Cortex of kidney (tissue), 1 donor: ENCODE measurements at places on chromosomes 16 and 17.

DNA sequence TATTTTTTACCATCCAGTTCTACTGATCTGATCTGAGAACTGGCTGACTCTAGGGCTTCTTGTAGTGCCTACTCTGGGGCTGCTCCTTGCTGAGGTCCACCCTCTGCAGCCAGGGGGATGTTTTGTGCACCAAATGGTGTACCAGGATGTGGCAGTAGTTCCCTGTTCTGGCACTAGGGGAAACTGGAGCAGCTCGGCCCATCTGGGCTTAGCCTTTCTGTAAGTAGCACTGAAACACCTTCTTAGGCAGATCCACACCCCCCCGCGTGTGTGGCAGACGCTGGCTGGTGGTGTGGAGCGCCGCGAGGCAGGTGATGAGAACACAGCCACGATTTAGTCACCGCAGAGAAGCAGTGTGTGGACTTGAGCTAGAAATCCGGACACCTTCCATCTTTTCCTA is 17.0 kb downstream of the DUSP14 start:
- DNase-seq: no peak

- DNase-seq: no peak
Measured at GRCh38 chr17:37273409-37274051, 102.3 kb upstream of the C17orf78 start.

- DNase-seq: no peak
Measured at GRCh38 chr16:27080895-27081294, 14.2 kb downstream of the C16orf82 start.

DNA sequence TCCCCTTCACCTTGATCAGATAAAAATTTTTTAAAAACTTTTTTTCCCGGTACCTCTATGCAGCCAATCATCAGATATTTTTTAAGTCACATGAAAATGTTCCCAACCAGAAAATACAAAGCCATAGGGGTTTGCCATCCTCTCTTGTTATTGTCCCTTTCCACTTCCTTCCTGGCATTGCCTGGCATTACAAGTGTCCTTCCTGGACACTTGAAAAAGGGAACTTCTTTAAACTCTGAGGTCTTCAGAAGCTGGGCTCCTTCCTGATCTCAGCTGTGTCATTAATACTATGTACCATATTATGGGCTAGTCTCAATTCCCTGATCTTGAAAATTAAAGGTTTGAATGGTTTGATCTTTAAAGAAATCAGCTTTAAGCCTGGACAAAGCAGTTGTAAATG is 64.9 kb downstream of the TEX14 start:
- DNase-seq: no peak

DNA sequence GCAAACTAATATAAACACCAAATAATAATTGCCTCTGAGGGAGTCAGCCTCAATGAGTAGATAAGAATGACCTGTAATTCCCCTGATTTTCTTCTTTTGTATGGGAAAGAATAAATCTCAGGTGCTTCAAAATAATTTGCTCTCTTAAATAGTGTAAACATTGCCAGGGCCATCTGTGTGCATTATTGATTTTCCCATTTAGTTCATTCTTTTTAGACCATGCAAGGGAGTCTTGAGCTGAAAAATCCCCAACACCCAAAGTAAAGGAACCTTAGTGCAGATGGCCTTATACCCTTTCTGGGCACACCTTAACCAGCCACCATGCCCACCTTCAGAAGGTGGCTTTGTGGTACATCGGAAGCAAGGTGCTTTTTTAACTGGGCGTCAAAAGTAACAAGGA is 267.2 kb downstream of the TMEM114 start:
- no peak for DNase-seq

DNA sequence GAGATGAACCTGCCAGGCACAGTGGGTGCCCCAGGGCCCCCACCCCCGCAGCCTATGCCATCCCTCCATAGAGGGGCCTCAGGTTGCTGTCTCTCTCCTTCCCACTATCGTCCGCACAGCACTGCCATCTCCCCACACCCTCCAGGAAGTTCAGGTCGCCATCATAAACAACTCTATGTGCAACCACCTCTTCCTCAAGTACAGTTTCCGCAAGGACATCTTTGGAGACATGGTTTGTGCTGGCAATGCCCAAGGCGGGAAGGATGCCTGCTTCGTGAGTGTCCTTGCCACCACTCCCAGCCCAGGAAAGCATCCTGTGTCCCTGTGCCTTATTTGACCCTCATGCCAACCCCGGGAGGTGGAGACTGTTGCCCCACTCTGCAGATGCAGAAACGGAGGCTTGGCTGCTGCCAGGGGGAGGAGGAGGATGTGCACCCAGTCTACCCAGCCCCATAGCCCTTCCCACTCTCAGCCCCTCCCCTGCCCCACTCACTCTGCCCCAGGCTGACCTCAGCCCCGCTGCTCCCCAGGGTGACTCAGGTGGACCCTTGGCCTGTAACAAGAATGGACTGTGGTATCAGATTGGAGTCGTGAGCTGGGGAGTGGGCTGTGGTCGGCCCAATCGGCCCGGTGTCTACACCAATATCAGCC is 3.9 kb downstream of the PRSS21 start:
- no peak for DNase-seq

DNA sequence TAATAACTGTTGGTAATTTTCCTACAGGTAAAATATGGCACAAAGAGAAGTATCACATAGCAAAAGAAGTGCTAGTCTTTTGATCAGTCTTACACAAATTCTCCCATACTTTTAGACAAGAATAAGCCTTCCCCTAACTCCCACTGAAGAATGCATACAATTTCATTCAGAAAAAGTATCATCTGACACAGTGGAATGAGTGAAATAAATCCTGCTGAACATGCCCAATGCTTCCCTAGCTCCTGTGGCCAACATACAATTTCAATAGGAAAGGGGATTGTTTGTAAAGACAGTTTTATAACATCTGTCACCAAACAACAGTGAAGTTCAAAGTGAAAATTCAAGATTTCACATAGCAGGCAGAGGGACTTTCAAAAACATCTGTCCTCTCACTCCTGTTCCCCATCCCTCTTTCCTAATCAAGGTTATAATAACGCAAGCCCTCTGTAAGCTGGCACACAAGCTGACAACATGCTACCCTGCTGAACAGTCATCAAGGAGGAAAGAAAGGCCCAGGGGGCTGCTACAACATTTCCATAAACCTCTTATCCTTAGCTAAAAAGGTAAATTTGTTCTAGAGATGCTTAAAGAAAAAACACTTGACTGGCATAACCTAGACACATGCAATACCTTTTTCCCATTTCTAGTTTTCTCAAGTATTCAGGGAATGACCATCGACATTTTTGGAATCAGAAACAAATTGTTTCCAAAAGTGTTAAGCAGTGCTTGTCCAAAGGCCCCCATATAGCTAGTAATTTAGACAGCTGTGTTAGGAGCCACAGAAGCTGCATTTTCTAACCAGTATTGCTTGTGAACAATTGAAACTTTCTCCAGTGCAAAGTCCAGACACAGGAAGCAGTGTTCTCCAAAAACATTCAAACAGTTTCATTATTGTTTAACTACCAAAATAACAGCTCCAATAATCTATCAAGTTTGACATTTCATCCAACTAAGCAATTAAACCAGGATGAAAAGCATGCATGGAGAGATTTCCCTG is 11.5 kb upstream of the RFFL start:
- no peak for DNase-seq

DNA sequence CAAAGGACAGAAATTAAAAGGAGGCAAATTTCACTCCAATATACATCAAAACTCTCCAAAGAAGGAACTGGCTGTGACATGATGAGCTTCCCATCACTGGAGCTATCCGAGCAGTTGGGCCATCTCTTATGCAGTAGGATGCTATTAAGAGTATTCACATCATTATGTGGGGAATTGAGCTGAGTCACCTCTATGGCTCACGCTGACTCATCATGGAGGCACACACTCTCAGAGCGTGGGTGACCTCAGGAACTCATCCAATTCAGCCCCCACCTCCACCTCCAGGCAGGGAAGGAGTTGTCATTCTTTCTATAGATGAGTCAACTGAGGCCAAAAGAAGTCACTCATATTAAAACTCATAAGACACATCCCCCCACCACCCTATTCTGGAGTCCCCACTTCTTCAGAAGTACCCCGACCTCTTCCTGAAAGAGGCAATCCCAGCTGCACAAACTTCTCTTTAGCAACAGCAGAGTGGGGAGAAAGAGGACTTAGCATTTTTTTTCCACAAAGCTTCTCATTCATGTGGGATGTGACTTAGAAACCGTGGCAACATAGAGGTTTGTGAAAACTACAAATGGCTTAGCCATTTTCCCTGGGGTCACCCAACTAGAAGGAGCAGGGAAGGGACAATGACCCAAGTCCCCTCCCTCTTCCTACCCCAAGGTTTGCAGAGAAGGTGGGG is 32.5 kb downstream of the ABCC12 start:
- no peak for DNase-seq

- no peak for DNase-seq
Measured at GRCh38 chr16:59886021-59886420, 1151.9 kb upstream of the GOT2 start.

- DNase-seq: no peak
Measured at GRCh38 chr17:78323826-78324390, 36.0 kb downstream of the SOCS3 start.

DNA sequence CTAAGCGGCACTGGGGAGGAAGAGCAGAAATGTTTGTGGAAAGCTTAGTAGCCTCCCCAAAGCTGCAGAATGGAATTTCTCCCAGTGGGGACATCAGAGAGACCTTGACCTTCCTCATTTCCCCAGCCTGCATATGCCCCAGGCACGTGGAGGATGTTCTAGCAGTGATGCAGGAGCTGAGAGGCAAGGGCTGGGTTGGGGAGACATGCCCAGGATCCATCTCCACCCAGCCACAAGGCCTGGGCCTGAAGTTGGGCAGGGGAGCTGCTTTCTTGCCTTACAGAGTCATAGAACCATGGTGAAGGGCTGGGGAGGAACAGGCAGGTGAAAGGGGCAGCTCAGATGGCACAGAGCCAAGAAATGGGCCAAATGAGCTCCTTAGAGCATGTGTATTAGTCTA is 104.0 kb downstream of the TMEM132E start:
- no peak for DNase-seq

DNA sequence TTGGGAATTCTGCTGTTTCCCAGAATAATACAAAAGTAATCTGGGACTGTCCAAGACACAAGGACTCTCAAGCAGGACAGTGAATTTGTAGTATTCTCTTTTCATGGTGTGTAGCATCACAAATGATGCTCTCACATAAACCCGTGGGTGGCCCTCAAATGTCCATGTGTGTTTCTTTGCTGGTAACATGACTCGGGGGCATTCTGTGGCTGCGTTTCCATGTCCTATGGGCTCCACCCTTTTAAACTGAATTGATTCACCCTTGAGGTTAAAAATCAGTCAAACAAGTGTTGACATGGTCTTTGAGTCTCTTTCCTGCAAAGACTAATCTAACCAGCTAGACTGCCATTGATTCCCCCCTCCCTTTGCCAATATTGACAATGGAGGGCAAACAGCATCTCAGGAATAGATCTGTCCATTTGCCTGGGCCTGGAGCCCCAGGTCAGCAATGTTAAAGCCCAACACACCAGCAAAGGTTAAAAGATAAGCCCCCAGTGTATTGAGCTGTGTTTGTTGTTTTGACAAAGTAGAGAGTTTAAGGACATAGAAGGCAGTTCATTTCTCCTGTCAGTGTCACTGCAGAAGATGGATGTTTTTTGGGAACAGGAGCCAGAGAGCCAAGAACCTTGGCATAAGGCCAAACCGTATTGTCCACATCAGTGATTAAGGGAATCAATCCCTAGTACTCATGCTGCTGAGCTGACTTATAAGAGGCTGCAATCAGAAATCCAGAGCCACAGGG is 117.1 kb upstream of the COX10 start:
- no peak for DNase-seq

DNA sequence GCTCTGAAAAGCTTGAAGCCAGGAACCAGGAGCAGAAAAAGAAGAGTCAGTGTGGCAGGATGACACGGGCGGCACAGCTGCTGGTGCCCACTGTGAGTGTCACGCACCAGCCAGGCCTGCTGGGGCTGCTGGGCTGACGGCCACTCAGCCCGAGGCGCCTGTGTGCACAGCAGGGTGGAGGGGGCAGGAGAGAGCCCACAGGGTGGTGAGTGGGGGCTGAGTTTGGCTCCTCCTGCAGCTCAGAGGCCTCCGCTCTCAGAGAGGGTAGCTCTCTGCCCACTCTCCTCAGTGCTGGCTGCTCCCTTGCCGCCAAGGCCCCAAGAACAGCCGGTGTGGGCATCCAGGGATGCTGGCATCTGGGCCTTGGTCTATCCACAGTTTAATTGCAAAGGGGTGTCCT is 59.6 kb downstream of the GSG1L start:
- no peak for DNase-seq
